ENCODE measurements at places on chromosomes 1 and 21.

DNA sequence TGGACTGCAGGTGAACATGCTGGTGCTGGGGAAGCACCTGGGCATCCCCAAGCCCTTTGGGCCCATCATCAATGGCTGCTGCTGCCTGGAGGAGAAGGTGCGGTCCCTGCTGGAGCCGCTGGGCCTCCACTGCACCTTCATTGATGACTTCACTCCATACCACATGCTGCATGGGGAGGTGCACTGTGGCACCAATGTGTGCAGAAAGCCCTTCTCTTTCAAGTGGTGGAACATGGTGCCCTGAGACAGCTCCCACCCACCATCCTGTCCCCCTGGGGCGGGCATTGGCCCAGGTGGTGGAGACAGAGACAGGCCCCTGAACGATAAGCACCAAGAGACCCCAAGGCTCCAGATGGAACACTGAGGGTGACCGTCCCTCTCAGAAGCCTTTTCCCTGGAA lies 25.2 kb upstream of the PADI4 start:
- DNase-seq, result no peak

- DNase-seq, result no peak
Measured at GRCh38 chr1:150472601-150473200, 14.5 kb upstream of the TARS2 start.

DNA sequence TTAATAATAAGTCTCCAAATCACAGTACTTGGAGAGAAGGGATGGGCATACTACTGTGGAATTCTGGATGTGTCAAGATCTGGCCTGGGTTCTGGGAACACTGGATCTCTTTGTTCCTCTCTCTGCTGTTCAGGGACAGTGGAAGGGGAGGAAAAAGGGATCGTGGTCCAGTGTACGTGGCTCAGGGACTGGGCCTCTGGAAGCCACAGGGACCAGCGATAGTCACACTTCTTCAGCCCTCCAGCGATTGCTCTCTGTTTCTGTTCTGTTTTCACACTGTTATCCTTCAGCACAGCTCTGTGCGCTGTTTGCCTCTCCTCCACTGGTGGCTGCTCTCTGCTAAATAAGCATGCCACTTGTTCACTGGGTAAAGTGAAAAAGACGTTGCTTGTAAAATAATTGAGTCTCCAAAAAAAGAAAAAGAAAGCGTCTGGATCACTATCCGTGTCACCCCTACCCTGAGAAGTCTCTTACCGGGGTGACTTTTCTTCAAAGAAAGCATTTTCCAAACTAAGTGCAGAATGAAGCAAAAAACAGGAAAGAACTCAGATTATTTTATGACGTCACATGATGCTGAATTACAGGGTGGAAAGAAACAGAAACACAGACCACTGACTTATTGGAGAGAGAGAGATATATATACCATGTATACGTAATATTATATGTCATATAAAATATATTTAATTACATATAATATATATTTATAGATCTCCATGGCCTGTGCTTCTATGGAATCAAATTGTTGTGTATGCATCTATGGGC lies 279.4 kb downstream of the RGS7 start:
- no peak for DNase-seq

- no peak for DNase-seq
Measured at GRCh38 chr1:108009603-108010195, 44.7 kb upstream of the VAV3 start.

- DNase-seq, result no peak
Measured at GRCh38 chr1:47587891-47588582, 150.2 kb downstream of the FOXD2 start.

- no peak for DNase-seq
Measured at GRCh38 chr1:64962441-64962840, 3.9 kb downstream of the JAK1 start.

DNA sequence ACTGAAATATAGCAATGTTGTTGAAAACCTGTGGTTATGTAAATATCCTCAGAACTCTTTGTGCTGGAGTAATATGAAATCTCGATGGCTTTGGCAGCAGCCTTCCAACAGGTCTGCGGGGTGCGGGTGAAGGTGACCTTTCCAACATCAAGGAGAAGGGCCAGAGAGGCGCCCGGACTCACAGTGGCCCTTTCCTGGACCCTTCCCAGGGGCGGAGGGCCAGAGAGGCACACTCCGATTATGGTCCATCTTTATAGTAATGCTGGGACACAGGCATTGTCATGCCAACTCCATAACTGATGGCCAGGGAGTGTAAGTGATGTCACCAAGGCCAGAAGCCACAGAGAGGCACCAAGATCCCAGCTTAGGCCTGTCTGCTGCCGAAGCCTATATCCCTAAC lies 18.1 kb downstream of the SLC37A1 start:
- no peak for DNase-seq

DNA sequence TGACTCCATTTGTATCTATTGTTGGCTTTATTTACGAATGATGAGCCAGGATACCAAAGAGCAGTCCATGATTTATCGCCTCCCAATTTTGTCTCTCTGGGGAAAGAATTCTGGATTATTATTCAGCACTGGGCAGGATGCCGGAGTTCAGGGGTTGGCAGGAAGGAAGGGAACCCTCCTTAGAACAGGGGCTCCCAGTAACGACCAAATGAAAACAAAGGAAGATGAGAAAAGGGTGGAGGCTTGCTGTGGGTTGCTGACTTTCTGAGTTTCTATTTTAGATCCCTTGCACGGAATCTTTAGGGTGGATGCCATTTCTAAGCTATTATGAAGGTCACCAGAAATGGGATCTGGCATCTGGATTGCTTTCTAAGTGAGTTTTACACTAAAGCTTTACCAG lies 231.2 kb upstream of the LYPLAL1 start:
- no peak for DNase-seq

GRCh38 chr1:201016211-201016651 lies 7.3 kb downstream of the KIF21B start:
- DNase-seq, result no peak

Measured in activated CD4-positive, CD25-positive, alpha-beta regulatory T cell treated with anti-CD3 and anti-CD28 coated beads, Interleukin-2, amount 50 U/mL, for 16 hours (primary cell).